Activated naive CD8-positive, alpha-beta T cell treated with anti-CD3 and anti-CD28 coated beads, Interleukin-2, amount 50 U/mL, for 24 hours (primary cell): ENCODE measurements at places on chromosomes 5 and 9.

GRCh38 chr5:157454273-157454672 is 5.7 kb upstream of the NIPAL4 start:
- no peak for DNase-seq

DNA sequence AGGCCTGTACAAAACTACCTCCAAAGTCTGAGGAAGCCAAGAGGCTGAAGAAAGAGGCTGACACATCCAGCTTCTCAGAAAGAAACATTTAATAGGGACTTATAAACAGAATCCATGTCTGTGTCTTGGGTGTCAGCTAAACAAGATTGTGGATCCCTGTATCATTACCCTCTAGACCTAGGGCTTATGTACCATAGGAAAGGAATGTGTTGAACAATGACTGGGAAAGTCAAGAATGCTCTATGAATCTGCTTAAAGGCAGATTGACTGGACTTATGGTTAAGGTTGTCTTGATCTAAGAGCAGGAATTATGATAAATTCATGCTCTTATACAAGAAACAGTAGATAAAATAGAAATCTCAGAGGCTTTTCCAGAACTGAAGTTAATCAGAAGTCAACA is 335.7 kb upstream of the RPS23 start:
- no peak for DNase-seq

- no peak for DNase-seq
These were observed 79.2 kb downstream of the DOCK2 start for GRCh38 chr5:169716287-169716686.

DNA sequence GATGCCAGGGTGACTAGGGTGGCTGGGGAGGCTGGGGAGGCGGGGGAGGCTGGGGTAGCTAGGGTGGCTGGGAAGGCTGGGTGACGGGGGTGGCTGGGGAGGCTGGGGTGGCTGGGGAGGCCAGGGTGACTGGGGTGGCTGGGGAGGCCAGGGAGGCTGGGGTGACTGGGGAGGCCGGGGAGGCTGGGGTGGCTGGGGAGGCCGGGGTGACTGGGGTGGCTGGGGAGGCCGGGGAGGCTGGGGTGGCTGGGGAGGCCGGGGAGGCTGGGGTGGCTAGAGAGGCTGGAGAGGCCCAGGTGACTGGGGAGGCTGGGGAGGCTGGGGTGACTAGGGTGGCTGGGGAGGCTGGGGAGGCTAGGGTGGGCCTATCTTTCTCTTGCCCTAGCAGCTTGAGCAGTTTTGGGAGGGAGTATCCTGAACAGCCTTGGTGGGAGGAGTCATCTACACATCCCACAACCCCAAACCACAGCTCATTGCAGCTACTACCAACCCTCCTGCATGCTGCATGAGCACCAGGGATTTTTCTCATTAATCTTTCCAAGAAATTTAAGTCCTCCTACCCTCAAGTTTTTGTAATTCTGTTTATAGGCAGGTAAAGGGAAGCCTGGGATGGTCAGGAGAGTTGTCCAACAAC is 203.2 kb upstream of the IRX1 start:
- no peak for DNase-seq

DNA sequence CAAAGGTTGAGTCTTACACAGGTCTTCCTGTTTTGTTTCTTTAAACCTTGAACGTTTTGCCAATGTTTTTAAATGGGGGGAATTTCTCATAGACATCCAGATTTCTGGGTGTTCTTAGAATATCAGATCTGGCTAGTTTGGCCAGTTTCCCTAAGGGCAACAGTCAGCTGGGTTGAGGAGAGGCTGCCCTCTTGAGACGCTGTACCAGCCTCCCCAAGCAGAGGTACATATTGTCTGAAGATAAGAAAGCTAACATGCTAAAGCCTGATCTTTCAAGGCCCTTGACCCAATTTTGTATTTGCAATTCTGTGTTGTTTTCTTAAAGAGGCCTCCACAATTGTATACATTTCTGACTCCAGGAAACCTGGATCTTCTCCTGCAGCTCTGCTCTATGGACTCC is 21.9 kb upstream of the SH3GL2 start:
- no peak for DNase-seq

DNA sequence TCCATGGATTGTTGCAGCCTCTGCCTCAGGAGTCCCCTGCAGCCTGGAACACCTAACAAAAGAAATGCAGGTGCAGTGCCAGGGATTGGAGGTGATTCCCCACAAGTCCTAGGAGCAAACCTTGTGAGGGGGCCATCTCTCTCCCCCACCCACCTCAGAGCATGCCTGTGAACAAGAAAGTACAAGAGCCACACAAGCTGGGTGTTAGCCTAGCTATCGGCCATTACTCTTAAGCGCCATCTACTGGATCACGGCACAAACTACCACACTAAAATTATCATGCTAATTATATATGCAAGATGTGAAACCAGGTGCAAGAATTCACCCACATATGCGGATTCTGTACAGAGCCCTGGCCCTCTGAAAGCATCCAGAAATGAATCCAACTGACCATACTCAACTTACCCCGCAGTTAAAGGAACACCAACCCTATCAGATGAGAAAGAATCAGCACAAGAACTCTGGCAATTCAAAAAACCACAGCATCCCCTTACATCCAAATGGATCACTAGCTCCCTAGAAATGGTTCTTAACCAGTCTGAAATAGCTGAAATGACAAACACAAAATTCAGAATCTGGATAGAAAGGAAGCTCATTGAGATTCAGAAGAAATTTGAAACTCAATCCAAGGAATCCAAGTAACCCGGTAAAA is 16.5 kb upstream of the PRSS3 start:
- peak; percentile 43 for DNase-seq

- DNase-seq, result no peak
These were observed 156.3 kb downstream of the ELAVL2 start for GRCh38 chr9:23669776-23670175.

DNA sequence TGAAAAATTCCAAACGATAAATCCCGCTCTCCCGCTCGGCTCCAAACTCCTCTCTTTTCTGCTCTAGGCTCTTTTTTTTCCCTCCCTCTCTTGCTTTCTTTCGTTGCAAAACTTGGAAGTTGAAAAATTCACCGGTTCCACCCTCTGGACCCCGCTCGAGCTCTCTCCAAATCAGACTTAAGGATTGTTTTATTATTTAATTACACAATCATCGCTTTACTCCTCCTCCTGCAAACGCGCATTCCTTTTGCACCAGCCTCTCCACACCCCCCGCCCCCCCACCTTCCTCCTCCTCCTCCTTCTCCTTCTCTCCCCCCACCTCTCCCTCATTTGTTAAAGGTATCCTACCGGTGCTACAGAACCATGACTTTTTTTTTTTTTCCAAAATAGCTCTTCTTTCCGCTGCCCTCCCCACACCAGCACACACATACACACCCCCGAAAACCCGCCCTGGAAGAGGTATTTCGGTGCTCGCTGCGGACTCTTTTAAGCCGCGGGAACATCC is 535 bp upstream of the NFIB start:
- peak; percentile 7 for DNase-seq

DNA sequence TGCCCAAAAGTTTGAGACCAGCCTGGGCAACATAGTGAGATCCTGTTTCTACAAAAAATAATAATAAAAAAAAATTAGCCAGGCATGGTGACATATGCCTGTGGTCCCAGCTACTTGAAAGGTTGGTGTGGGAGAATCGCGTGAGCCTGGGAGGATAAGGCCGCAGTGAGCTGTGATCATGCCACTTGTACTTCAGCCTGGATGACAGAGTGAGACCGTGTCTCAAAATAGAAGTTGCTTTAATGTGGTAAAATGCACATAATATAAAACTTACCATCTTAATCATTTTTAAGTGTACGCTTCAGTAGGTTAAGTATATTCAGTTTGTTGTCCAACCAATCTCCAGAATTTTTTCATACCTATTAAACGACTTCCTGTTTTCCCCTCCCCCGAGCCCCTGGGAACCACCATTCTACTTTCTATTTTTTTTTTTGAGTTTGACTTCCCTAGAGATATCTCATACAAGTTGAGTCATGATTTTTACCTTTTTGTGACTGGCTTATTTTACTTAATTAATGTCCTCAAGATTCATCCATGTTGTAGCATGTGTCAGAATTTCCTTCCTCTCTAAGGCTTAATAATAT is 120.1 kb upstream of the POC5 start:
- no peak for DNase-seq

DNA sequence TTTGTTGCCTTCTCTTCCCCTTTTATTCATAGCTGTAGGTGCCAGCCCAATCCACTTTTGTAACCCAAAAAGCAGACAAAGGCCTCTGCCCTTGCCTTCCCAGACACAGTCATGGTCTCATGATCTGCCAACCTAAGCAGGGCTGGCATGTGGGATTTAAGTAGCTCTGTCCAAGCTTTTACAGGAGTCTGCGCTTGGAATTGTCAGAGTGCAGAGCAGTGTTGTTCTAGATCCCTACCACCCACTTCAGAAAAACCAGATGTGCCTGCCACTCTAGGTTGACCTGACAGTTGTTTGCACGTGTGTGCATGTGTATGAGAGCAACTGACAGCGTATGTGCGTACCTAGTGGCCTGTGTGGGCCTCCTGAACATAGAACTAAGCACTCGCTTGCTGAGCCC is 87.8 kb upstream of the SPRY4 start:
- no peak for DNase-seq

GRCh38 chr9:131734781-131735180 is 5.1 kb downstream of the RAPGEF1 start:
- no peak for DNase-seq

GRCh38 chr9:77023726-77024125 is 4.3 kb downstream of the FOXB2 start:
- no peak for DNase-seq

DNA sequence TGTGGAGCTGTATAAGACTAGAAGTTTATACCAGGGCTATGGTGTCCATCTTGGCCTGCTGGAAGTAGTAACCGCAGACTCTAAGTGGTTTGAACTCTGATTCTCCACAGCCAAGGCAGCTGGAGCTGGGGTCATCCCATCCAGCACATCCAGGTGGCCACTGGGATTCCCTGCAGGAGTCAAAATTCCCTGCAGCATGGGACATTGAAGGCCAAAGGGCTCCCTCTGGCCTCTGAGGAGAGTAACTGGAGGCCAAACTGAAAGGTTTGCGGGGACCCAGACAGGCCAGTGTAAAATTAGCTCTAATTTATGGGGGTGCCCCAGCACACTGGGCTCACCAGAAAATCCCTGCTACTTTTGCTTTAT is 12.2 kb upstream of the PRXL2C start:
- no peak for DNase-seq

- DNase-seq, result no peak
These were observed 57.0 kb upstream of the LIFR start for GRCh38 chr5:38613490-38613889.

GRCh38 chr5:101838435-101838834 is 457.6 kb downstream of the SLCO4C1 start:
- DNase-seq, result no peak

DNA sequence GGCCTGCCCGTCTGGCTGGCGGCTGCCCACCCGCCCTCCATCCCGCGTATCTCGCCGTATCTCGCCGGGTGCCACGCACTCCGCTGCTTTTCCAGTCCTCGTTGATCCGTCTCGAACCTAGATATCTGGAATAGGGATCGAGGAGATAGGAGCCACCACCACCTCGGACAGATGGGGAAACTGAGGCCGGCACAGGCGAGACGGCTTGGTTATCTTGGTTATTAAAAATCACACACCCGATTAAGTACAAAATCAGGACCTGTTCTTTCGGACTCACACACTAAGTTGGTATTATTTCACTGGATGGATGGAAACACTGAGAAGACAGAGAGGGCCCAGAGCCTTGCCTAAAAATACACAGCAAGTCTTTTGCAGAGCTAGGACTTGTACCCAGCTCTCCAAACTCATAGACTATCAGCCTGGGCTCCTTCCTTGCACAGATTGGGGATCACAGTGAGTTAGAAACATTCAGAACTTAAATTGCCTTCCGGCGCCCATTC is 678 bp downstream of the SLC26A2 start:
- DNase-seq, result no peak

DNA sequence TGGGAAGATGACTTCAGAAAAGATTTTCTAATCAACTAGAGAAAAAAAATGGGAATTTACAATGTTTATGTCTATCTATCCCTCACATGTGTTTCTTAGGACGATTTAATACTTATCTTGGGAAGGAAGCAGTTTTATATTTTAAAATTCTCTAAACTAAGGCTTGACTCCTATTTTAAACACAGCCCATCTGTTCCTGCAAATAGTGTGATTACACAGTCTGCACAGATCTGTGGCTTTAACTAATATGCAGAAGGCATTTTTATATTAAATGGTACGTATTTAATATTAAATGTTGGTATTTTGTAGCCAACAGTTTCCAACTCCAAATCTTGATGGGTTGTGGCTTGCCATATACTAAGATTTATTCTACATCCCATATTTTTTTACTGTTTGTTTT is 53.2 kb upstream of the EBF1 start:
- DNase-seq, result no peak

DNA sequence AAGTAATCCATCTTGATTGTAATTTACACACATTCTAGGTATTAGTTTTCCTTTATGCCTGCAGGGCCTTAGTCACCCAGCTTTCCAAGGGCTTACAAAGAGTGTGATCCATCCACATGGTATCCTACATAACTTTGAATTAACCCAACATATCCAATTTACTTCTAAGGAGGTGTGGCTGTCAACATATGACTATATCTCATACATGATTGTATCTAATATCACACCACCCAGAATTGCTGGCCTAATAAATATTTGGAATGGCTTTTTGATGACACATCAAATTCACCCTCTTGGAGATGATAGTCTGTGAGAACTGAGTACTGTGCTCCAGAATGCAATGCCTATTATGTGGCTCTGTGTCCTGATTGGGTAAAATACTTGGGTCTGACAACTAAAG is 363.3 kb upstream of the GRIN3A start:
- DNase-seq, result no peak

DNA sequence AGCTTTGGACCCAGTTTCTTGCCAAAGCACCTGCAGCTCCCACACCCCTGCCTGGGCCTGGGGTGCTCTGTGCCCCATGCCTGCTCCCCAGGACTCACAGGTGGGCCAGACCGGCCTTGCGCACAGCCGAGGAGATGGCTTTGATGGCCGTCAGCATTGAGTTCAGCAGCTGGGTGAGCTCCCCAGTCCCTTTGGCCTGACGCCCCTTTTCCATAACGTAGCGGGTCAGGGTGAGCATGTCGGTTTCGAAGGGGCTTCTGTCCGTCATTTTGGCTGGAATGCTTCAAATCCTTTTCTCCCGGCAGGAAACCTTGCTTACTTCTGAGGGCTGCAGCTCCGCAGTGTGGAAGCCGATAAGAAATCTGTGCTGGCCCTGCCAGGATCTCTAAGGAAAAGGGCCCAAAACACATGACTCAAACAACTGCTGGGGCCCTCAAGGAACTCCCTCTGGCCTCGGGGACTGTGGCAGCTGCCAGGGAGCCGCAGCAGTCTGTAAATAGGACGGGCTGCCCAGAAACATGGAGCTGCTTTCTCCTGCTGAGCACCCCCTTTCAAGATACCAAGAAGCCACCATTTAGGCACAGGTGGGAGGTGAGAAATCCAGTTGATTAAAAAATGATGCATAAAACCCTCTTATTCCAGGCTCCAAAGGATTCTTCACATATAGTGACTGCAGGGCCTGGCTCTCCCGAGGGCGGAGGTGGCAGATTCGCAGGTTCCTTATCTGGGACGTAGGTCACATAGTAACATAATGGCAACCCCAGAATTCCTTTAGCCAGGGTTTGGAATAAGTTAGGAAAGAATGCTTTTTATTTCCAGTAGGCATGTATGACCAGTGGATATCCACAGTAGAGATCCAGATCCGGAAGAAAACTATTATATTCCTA is at the start of gene FBP2:
TSS of gene FBP2 (minus strand) at position 366 of the 887 bp plus-strand sequence. CDS start at position 268, 98 bp downstream.
- no peak for DNase-seq

GRCh38 chr5:170584450-170585058 is 80.7 kb downstream of the KCNIP1 start:
- no peak for DNase-seq
